Activated CD4-positive, alpha-beta T cell treated with anti-CD3 and anti-CD28 coated beads, Interleukin-2, amount 50 U/mL, for 16 hours (primary cell): ENCODE measurements at places on chromosomes 3 and 15.

- DNase-seq, result no peak
Observed at GRCh38 chr3:97131476-97131875, 317.1 kb downstream of the EPHA6 start.

GRCh38 chr3:139906418-139906817, 28.6 kb upstream of the CLSTN2 start:
- peak; percentile 3 for DNase-seq

DNA sequence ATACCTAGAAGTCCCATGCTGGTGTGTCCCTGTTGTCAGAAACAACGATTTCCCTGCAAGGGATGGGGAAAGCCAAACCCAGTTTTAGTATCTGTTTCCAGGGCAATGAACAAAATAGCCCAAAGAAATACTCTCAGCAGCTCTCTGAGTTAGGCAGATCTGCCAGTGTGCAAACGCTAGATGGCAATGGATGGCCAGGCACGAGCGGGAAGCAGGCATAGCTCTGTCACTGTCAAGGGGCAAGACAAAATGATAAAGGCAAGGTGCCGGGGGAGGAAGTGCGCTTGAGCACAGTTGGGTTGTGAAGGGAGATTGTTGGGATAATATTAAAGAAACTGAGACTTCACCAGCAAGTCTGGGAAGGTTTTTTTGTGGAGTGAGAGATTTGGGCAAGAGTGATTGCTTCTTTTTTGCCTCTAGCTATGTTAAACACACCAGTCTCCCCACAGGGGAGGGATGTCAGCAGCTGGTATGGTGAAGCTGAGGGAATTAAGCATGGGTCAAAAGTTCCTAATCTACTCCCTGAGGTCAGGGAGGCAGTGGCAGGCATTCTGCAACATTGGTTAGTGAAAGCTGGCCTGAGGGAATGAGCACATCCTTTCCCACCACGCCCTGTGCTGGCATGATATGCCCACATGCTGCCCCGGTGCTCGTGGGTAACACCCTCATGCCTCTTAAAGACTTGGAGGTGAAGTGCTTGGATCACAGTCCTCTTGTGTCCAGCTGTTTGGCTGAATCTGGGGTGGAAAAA, 117.5 kb downstream of the PDCD6IP start:
- peak; percentile 11 for DNase-seq

GRCh38 chr3:84265768-84266167, 693.0 kb upstream of the CADM2 start:
- no peak for DNase-seq

DNA sequence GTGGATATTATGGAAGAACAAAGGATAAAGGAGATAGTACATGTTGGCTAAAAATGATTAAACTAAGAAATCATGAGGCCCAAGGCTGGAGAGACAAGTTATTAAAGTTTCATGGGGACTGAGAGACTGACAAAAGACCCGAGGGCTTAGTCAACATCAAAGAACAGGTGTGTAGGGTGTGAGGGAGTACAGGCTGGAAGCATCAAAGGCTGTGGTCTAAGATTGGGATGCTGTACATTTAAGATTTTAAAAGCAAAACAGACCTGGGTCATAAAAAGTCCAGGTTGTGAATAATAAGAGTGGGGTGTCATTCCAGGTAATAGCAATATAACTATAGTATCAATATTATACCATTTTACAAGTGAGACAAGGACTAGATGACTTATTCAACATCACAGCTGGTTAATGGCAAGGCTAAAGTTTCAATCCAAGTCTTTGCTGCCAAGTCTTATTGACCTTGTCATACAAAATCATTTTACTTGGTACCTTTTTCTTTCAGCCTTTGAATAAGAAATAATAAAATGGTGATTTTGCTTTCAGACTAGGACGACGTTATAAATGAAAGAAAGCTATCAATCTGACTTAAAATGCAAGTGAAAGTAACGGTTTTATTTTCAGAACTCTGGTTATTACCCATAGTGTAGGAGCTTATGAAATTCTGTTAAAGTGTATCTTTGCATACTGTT, 211.6 kb downstream of the TNIK start:
- DNase-seq, result peak; percentile 70

DNA sequence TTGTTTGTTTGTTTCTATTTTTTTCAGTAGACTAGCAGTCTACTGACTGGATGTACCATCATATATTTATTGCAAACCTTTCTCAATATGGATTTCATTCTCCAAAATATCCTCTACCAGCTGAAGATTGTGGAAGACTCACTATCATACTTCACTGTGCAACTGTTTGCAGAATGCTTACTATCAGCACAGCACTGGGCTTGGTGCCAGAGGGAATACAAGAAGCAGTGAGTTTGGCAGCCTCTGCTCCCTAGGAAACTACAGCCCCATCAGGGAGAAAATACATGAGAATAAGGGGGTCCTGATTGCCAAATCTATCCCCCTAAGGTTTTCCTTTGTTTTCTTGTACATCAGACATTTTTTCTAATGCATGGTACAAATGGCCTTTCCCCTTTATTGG, 27.5 kb downstream of the AQP9 start:
- DNase-seq, result no peak

GRCh38 chr15:45429941-45430792, 51.8 kb upstream of the GATM start:
- DNase-seq, result peak; percentile 80
